Stimulated activated CD4-positive, alpha-beta T cell treated with anti-CD3 and anti-CD28 coated beads, Interleukin-12 subunit alpha, Interleukin-12 subunit beta, amount 100 ng/mL, for 48 hours (primary cell): ENCODE measurements at places on chromosomes 5 and 9.

DNA sequence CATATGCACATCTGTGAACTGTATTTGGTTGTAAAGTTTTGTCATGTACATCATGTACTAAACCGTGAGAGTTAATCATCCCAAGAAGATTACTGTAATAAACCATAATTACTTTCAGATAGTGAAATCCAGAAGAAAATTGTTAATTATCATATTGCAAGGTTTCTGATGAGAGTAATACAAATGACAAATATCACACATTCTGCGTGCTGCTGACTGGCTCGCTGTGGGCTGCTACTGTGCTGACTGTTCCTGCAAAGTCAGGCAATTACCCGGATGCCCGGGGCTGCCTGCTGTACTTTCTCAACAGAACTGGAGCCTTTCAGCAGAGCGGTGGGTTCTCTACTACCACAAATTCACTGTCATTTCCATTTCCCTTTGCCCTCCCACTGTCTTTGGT, 68.3 kb downstream of the SMARCA2 start:
- DNase-seq = no peak

- peak; percentile 45 for DNase-seq
These were observed 12.2 kb downstream of the GPR150 start for GRCh38 chr5:95631991-95632675.

DNA sequence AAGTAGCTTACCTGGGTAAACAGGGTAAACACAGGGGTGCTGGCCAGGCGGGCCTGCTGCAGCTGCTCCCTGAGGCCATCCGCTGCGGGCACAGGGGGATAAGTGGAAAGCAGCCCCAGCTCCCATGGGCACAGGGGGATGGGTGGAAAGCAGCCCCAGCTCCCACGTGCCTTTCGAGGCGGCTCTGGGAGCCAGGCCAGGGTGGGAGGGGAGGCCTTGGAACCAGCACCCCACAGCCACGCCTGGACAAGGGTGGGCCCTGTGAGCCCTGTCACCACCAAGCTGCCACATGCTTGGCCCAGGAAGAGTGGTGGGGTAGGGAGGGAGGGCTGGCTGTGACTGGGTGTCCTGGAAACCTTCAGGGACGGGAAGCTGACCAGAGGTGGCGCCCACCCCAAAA, 7.8 kb upstream of the CARD9 start:
- DNase-seq = no peak

DNA sequence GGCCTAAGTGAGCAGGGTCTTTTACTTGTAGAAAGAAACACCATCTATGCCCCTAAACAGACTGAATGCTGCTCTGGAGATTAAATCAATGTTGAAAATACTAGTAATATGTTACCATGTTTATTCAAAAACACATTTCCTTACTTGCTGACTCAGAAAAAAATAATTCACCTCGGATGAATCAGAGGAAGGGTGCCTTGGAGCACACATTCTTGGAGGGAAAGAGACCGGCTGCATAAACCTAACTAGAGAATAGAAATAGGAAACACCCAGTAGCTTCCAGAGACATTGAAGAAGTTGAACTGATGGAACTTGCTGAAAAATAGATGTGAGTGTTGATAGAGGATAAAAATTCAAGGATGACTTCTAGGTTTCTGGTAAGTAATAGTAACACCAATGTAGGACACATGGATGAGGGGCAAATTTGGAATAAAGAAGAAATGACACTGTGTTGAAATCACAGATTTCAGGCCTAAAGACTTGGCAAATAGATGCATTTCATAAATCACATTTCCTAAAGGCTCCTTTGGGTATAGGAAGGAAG, 76.9 kb upstream of the MINAR2 start:
- DNase-seq = no peak

DNA sequence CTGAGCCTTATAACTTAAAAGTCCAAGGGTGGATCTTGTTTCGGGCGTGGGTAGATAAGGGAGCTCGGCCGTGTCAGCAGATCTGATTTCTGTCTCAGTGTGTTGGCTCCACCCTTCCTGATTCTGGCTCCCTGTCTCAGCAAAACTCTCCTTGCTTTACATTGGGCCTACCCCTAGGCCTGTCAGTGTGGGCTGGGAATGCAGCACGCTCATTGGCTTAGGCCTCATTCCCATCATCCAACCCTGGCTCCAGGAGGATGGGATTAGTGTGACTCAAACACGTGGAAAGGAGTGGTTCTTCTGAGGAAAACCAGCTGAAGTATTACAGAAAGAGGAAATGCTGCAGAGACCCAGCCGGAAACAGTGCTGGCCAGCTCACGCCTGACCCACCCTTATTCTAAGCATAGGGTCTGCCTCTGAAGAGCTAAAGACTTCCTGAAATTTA, 59.9 kb downstream of the ZFAND5 start:
- peak; percentile 2 for DNase-seq

GRCh38 chr5:170791325-170791954, 7.9 kb downstream of the GABRP start:
- DNase-seq = peak; percentile 2

- no peak for DNase-seq
These were observed 172.5 kb upstream of the OTULINL start for GRCh38 chr5:14408969-14409586.

DNA sequence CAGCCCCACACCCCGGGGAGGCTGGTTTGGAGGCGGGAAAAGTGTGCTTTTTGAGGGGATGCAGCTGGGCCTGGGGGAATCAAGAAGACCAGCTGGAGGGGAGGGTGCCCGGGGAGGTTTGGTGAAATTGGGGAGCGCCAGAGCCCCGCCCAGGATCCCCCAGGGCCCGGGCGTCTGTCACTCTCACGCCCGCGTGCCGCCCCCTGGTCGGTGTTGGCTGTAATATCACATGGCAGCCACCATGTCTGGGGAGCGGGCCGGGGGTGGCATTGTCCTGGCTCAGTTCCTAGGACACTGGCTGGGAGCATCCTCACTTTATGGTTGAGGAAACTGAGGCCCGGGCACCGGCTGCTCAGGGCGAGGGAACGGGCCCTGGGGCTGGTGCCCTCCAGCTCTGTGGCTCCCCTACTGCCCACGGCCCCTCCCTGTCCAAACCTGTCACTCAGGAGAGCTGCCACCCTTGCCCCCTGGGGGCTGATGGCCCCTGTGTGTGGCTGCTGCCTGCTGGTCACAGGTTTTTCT, 27.5 kb downstream of the ASS1 start:
- DNase-seq = no peak

DNA sequence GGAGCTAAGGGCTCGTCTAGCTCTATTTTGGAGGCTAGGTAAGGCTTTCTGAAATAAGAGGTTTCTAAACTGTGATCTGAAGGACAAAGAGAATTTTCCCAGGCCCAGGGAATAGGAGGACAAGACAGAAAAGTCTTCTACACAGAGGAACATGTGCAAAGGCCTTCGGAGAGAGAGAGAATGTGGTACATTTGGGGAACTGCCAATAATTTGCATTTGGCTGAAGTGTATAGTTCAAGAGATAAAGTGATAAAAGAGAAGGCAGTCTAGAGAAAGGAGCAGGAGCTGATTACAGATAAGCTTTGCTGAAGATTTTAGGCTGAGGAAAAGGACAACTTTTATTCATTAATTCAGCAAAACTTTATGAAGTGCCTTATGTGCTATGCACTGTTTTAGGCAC, 214.4 kb upstream of the ELL2 start:
- DNase-seq = no peak

- no peak for DNase-seq
These were observed 62.2 kb upstream of the ANXA1 start for GRCh38 chr9:73089304-73089985.

GRCh38 chr9:880725-881124, 39.2 kb downstream of the DMRT1 start:
- DNase-seq = no peak

DNA sequence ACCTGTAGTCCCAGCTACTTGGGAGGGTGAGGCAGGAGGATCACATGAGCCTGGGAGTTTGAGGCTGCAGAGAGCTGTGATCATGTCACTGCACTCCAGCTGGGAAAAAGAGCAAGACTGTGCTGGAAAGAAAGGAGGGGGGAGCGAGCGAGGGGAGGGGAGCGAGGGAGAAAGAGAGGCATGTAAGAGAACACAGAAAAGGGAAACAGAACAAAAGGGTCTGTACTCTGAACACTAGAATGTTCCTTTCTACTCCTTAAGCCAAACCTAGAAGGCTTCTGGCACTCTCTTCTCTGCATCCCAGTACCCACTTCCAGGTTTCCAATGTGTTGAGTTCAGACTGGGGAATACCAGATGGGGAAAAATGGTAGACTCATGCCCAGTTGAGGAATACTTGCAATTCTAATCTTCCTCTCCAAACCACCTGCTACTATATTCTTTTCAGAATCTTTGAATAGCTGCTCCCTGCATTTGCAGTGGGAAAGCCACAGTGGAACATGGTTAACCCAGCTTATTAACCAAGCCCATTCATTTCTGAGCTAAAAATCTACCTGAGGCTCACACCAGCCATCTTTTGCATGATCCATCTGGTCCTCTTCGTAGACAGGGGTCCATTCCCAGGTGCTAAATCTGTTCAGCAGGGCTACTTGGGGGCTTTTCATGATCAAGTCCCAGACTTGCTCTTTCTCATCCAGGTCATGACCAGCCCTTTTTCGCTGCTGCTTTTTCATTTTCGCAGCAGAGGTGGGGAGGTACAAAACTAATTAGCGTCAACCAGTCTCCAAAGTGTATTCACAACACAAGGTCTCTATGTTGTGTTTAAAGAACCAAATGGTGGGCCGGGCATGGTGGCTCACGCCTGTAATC, 34.9 kb downstream of the SEMA4D start:
- DNase-seq = no peak

GRCh38 chr5:157459715-157460599, at the start of gene NIPAL4:
TSS of gene NIPAL4 (plus strand) at chr5:157460213. CDS start at chr5:157460321, 108 bp downstream.
- DNase-seq = no peak

GRCh38 chr5:163889369-163889768, 383.9 kb downstream of the MAT2B start:
- DNase-seq = no peak

GRCh38 chr5:66517351-66517750, 78.8 kb upstream of the MAST4 start:
- DNase-seq = no peak

GRCh38 chr9:137138058-137138721, 764 bp upstream of the GRIN1 start:
- no peak for DNase-seq

- no peak for DNase-seq
These were observed 3.5 kb downstream of the PAM start for GRCh38 chr5:102758576-102758975.

DNA sequence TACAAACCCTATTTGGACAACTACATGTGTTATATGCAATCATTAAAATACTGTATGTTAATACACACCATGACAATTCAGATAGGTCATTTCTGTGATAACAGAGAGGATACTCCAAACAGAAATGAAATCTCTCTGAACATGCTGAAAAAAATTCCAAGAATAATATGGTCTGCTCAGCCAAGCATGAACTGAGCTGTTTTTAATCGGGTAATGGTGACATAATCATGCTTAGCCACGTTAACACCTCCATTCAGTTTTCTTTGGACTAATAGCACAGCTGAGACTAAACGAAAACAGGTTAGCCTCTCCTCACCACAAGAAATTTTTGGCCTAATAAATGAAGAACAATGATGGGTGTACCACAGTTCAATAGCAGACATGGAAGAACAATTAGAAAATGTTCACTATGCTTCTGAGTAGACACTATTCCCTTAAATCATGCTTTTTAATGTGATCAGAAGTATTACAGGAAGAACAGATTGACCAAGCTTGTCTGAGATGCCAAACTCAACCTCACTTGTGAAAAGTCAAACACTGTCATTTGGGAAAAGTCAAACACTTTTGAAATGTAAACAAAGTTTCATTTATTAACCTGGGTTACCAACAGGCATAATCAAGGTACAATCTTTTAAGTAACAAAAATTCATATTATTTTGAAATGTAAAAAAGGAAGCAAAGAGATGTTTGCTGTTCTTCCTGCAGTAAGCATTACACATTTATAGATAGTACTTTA, 19.4 kb downstream of the RAB14 start:
- no peak for DNase-seq

GRCh38 chr5:132013711-132014110, 2.3 kb upstream of the ACSL6 start:
- no peak for DNase-seq

DNA sequence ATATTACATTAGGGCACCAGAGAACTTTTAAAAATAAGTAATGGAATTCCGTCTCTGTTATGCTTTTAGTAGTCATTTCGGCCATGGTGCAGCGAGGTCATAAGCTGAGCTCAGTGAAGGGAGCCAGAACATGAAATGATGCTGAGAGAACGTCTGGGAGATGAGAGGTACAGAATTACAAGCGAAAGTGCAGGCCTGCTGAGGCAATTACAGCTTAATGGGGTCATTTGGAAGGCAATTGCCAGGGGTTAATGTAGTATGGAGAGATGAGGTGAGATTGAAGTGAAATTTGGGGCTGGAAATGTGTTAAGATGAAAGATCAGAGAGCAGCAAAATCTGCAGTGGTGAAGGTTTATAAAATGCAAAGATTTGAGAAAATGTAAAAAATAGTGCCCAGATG, 96.5 kb downstream of the PBX3 start:
- DNase-seq = no peak
